ENCODE measurements at places on chromosomes 7 and 10.

GRCh38 chr10:100621360-100622205, 85.8 kb downstream of the HIF1AN start:
- DNase-seq, result no peak

- no peak for DNase-seq
Measured at GRCh38 chr7:128835790-128836641, 5.8 kb downstream of the FLNC start.

DNA sequence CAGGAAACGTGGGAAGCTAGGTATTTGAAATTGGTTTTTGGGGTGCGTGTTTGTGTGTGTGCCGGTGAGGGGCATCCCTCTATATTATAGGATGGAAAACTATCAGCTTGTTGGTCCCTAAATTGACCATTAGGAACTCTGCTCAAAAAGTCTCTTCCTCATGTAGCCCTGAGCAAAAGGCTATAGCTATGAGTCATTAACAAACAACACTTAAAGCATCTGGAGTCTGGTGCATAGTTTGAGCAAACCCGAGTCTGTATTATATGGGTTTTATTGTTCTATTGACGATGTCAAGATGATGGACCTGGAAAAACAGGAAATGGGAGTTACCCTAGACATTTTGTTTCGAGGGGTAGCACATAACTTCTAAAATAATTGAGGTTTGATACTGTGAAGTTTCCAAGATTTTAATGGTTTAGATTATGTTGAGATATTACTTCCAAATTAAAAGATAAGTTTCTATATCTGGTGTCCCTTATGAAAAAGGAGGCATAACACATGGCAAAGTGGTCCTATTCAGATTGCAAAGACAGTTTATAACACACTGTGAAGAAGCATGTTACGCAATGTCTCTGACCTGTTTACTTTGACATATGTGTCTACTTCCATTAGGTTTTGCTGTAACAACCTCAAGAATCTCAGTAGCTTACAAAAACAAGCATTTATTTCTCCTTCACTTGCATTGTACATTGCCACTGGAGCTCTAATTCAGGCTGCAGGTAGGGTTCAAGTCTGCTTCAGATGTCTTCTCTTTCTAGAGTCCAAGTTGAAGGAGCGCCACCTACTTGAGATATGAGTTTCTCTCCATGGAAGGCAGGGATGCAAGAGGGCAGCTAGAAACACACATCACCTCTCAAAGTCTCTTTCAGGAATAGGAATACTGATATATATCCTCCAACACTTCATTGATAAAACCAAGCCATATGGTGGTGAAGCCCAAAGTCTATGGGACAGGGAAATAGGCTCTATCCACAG, 357.7 kb downstream of the PHF14 start:
- no peak for DNase-seq

- DNase-seq, result no peak
Measured at GRCh38 chr10:133218891-133219290, 11.1 kb upstream of the UTF1 start.

DNA sequence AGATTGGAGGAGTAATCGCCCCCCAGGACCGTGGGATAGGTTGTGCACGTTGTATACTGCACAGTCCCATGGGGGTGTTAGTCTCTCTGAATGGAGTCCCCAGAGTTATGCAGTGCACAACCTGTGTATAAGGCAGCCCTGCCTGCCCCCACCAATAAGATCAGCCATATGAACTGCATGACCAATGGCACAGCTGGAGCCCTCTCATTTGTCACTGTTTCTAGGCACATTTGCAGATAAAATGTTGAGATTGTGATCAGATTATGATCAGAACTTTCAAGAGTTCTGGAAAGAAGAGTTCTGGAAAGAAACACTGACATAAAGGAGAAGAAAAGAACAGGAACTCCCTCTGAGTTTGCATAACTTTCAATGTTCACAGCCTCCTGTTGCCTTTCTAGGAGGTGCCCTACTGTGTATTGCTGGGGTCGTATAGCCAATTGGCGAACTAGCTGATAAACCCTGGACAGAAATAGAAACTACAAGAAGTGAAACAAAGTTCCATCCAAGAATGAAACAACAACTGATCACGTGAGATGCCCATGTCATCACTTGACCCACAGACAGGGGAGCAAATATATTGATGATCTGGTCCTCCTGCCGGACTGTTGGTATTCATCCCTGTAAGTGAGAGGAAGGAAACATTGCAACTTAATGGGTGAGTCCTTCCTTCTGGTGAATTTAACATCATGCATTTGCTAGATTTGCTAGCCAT, 49.6 kb upstream of the TOMM7 start:
- no peak for DNase-seq

- no peak for DNase-seq
Measured at GRCh38 chr10:51047857-51048256, 26.4 kb upstream of the PRKG1 start.

DNA sequence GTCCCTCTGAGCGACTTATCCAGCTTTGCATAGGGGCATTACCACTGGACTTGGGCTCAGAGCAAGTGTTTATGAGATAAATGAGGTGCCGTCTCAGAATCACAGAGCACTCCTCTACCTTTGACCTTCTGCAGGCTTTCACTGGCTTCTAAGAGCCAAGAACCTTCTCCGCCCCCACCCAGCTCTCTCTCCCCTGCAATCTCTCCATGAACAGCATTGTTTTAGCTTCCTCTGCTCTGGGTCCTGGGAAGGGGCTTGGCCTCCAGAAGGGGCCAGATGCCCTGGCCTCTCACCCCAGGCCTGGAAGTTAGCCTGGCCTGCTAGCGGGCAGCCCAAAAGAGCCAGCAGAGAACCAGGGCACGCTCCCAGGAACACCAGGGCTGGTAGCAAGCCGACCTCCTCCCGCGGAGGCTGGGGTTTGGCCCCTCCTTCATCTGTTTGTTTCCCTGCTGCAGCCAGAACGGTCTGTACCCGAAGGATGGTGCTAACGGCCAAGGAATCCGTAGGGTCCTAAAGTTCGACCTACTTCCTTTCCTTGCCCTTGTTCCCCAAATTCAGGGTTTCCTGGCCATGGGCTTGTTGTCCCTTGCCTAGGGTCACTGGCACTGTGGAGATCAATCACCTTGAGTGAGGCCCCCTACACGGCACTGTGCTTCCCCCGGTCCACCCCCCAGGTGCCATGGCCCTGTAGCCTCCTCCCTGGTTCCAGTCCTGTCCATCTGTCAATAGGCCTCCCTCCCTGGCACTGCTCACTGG, 18.7 kb upstream of the DDIT4 start:
- DNase-seq, result no peak

GRCh38 chr7:756928-757560, 30.0 kb upstream of the PRKAR1B start:
- no peak for DNase-seq

- DNase-seq, result no peak
Measured at GRCh38 chr7:31692451-31692850, 5.4 kb downstream of the PPP1R17 start.

DNA sequence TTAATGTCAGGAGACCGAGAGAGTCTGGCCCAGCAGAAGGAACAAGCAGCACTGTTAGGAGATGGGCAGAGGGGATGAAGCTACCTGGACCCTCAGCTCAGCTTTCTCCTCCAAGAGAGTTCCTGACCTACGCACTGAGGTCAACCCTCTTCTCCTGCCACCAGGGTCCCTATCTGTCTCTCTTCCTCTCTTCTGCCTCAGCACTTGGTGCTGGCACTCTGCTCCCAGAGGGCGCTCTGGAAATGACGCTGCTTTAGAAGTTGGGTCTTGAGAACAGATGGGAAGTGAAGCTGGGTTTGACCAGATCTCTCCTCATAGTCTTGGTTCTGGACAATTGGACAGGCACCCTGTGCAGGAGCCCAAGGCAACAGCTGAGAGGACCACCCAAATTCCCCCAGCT, 216.0 kb upstream of the AGK start:
- DNase-seq, result no peak

DNA sequence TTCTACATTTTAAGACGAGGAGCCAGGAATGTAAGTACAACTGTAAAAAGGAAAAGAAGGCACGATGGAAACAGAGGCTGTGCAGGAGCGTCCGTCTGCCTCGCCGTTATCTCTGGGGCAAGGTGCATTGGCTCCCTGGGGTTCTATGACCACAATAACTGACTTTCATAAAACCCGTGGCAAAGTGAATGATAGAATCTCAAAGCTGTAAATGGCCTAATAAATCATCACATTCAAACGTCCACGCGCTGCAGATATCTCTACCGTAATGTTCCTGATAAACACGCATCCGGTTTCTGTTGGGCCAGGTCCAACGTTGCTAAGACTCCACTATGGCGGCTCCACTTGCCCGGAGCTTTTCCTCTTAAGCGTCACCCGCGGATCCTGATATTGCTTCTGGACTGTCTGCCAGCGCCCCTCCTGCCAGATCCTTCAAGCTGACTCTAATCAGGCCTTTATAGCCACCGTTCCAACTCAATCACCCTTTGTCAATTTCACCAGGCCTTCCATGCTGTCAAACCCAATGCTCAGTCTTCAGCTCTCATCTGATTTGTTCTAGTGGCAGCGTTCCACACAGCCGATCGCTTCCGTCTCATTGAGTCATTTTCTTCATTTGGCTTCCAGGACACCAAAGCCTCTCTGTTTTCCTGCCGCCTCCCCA, 265.6 kb upstream of the FOXK1 start:
- no peak for DNase-seq

GRCh38 chr10:100872034-100872791, 40.5 kb upstream of the SLF2 start:
- DNase-seq, result peak; percentile 37

DNA sequence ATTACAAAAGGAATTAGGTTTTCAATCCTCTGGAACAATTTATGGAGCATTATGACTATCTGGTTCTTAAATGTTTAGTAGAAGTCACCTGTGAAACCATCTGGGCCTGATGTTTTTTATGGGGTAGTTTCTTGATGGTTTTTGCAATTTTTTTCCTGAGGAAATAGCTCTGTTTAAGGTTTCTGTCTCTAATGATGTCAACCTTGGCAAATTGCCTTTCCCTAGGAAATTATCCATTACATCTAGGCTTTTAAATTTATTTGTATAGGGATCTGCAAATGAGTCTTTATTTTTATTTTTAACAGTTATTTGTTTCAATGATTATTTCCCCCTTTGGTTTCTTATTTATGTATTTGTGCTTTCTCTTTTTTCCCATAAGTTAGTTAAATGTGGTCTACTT, 222.8 kb downstream of the GALNT17 start:
- DNase-seq, result no peak

DNA sequence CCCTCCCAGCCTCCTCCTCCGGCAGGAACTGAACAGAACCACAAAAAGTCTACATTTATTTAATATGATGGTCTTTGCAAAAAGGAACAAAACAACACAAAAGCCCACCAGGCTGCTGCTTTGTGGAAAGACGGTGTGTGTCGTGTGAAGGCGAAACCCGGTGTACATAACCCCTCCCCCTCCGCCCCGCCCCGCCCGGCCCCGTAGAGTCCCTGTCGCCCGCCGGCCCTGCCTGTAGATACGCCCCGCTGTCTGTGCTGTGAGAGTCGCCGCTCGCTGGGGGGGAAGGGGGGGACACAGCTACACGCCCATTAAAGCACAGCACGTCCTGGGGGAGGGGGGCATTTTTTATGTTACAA, 83.3 kb downstream of the PAX2 start:
- DNase-seq, result no peak

GRCh38 chr7:140479739-140480084, 407 bp upstream of the MKRN1 start:
- no peak for DNase-seq

DNA sequence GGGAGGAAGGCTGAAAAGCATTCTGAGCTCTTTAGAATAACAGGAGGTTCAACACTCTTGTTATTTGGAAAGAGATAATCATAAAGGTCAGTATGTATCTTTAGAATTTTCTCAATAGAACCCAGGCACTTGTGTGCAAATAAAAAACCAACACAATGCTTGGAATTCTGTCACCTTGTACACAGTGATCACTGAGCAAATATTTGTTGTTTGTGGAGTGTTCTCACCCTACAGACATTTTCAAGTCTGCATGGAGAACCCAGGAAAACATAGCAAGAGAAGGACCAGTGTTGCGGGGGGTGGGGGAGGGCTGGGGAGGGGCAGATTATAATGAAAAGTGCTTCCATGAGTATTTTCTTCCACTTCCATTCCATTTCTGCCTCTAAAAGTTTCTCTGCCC, 87.4 kb downstream of the FAM107B start:
- DNase-seq, result no peak

- no peak for DNase-seq
Measured at GRCh38 chr10:13920031-13920430, 333.3 kb downstream of the PRPF18 start.

DNA sequence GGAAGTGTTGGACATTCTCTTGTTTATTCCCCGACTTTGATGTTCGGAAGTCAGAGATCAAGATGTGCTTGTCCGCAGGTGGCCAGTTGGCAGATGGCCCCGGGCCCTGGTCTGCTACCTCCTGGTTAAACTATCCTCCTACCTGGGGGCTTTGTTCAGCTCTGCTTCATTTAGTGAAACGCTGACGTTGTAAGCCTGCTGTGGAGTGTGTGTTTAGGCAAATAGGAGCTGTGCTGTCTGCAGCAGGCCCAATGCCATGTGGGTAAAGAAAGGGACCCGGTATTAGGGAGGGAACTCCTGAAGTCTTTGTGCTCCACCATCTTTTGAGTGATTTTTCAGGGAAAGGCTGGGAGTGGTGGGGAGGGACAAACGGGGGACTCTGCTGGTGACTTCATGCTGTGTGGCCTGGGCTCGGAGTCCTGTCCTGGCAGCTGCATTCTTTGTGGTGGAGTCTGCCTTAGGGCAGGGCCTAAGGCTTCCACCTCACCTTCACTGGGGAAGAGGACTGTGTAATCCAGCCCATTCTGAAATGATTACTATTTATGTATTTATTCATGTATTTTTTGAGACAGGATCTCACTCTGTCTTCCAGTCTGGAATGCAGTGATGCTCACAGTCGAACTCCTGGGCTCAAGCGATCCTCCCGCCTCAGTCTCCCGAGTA, 171.1 kb upstream of the KLF6 start:
- no peak for DNase-seq

DNA sequence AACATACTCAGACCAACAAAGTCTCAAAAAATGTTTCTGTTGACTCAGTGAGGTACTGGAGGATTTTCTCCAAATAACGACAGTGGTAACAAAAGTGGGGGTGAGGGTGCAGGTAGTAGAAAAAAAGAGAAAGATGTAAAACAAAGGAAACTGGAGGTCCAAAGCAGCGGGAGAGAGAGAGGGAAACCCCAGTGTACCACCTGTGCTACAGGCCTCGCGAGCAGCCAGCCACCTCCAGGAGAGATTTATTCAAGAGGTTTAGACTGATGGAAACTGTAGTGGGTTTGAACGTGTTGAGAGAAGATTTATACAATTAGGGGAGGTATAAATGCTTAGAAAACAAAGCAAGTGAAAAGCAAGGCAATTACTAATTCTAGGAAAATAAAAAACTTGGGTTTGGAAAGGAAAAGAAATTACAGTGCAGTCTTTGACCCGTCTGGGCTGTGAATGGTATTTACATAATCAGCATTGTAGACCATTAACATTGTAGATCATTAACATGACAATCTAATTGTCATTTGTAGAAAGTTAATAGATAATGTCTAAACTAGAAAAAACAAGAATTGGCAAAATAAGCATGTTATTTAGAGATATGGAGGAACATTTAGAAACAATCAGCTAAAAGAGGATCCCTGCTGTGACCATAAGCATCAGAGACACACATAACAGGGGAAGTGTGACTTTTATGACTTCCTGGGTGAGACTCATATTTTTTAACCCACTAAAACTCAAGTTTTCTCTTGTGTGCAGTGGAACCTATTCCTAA, 180.0 kb downstream of the RELN start:
- no peak for DNase-seq
